ENCODE measurements at places on chromosomes 1 and 21.

DNA sequence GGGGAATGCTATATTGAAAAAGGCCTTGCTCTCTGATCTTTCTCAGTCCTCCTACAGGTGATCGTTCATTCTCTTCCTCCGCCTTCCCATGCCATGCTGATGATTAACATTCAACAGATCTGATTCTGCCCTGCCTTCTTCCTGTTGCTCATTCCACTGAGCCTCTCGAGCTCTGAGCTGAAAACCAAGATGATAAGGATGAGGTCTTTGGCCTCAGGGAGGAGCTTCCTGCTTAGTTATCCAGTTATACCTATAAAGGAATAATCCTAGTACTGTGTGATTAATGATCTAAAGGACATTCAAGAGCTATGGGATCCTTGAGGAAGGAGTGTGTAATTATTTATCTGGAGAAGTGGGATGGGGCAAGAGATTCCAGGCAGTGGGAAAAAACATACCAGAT, 25.2 kb upstream of the MAP3K7CL start:
- peak; percentile 42 for DNase-seq

DNA sequence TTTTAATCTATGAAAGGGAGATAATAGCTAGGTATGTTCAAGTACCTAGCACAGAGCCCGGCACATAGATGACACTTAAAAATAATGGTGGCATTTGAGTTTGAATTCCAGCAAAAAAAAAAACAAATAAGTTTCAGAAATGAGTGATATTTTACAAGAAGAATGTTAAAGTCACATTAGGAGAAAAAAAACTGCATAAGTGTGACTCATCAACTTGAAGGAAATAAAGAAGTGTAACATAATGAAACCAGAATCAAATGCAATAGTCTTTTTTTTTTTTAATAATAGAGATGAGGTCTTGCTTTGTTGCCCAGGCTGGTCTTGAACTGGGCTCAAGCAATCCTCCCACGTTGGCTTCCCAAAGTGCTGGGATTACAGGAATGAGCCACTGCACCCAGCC, 17.1 kb downstream of the DNASE2B start:
- no peak for DNase-seq

DNA sequence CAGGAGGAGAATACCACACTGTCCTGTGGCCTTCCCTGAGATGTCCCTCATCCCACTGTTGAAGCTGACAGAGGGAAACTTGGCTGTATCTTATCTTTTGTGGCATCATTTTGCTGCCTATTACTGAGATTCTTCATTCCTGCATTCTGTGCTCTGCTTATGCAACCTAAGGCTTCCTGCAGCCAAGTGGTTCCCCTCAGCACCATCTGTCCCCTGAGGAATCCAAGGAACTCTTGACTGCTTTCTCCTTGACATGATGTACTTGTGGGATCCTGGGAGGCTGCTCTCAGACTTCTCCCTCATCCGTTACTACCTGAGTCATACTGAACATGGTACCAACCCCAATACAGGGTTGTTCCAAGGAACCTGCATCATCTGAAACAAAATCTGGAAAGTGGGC, 21.1 kb upstream of the RIMKLA start:
- DNase-seq = no peak

DNA sequence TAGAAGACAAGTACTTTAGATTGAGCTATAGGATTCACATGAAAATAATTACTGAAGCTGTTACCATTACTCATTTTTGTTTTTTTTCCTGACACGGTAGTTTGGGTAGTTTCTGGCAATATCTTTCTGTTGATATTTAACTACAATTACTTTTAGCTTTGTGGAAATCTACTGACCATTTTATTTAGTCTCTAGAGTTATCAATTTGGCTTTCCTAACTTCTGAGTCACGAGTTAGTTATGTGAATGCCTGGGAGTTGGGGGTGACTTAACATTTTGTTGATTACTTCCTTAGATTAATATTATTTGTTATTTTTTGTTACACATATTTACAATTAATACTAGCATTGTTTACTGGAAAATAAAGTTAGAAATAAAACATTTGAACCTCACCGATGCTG, 160.6 kb downstream of the HMCN1 start:
- DNase-seq = no peak

DNA sequence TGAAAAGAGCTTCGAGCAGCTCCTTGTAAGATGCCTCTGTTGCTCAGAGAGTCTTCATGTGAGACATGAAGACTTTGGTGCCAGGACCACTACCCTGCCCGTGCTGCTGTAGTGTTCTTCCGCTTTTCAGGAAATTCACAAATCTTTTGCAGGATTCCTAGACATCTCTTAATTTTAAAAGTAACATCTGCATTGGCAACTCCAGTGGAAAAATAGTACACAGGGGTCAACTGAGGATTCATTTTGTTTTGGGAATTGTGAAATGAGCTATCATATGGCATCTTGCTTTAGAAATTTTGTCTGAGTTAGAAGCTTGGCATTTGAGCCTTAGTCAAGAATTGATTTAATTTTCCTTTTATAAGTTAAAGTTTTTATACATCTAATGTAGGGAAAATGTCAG, 7.2 kb downstream of the PRDM2 start:
- DNase-seq = no peak

GRCh38 chr1:23200883-23201282, 16.4 kb downstream of the HTR1D start:
- no peak for DNase-seq

GRCh38 chr1:243851765-243852164, 1.7 kb upstream of the AKT3 start:
- no peak for DNase-seq
